ENCODE measurements at places on chromosomes 3 and 15. TPM values are rescaled to one million over a fixed set of nuclear protein-coding genes. Genes with fewer than 3 reads are reported as not detected.

DNA sequence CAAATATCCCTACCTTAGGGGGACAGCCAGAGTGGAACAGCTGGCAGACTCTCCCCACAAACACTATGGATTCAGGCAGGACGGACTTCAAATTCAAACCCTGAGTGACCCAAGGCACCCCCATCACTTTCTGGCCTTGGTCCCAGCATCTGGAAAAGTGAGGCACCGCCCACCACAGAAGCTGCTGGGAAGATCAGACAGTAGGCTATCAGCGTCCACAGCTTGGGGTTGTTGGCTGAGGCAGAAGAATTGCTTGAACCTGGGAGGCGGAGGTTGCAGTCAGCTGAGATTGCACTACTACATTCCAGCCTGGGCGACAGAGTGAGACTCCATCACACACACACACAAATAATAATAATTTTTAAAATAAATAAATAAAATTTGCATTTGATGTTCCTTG, 8.5 kb downstream of the PFKFB4 start:
- no peak for DNase-seq

- no peak for DNase-seq
These were observed 19.8 kb upstream of the ACOX2 start for GRCh38 chr3:58556761-58557221.

GRCh38 chr3:177039490-177040274, 157.6 kb downstream of the TBL1XR1 start:
- no peak for DNase-seq

DNA sequence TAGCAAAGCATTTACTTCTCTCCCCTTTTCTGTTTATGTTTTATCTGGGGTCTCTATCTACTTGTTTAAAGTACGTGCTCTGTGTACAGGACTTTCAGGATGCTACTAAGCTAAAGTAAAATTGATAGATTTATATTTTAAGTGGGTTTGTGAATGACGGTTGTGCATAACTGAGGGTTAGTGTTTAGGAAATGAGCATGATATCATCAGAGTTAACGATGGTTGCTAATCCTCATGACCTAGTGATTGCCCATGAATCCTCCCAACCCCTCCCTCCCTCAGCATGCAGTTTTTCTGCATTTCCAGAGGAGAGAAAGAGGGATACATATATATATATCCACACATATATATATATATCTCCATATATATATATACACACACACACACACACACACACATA, 957.2 kb downstream of the TUSC7 start:
- DNase-seq = no peak

- DNase-seq = no peak
These were observed 31.0 kb downstream of the IQCB1 start for GRCh38 chr3:121803771-121804320.

Gene CCNB2
- total RNA-seq = 61.3 TPM

- DNase-seq = no peak
These were observed 322.0 kb downstream of the MFSD1 start for GRCh38 chr3:159123877-159124276.

DNA sequence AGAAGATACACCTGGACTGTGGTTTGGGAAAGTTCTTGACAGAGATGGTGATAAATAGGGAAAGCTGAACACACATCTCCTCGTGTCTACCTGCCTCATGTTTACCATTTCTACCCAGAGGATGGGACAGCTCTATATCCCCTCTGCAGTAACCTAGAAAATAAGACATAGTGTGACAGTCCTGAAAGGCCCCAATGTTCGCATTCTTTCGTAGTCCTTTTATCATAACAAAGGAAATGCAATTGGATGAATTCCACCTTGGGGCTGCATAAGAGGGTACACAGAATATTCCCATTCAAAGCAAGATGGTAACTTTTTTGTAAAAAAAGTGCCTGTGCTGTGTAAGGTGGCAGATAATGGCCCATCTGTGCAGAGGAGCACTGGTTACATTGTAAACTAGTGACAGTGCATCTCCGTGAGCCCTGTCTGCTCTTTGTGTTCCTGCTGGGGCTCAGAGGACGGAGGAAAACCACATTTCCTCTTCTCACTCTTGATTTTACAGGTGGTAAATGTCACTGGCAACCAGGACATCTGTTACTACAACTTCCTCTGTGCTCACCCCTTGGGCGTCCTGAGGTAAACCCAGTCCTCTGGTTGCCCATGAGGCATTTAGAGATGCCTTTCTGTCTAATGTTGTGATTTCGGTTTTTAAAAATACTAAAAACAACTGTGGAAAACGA, 74.3 kb downstream of the SIDT1 start:
- DNase-seq = no peak

- no peak for DNase-seq
These were observed 7.3 kb downstream of the NGLY1 start for GRCh38 chr3:25775936-25776335.

- no peak for DNase-seq
These were observed 78.0 kb upstream of the TNFSF10 start for GRCh38 chr3:172601066-172601832.

GRCh38 chr3:43063114-43063513, 42.8 kb downstream of the POMGNT2 start:
- DNase-seq = no peak

GRCh38 chr3:127690823-127691452, 18.2 kb downstream of the ABTB1 start:
- DNase-seq = peak; percentile 75

GRCh38 chr3:134677196-134677986, 26.6 kb upstream of the KY start:
- DNase-seq = peak; percentile 30

GRCh38 chr15:62109437-62109836, 42.7 kb downstream of the C2CD4A start:
- no peak for DNase-seq

Gene ZDHHC23
- 14.9 TPM for total RNA-seq

DNA sequence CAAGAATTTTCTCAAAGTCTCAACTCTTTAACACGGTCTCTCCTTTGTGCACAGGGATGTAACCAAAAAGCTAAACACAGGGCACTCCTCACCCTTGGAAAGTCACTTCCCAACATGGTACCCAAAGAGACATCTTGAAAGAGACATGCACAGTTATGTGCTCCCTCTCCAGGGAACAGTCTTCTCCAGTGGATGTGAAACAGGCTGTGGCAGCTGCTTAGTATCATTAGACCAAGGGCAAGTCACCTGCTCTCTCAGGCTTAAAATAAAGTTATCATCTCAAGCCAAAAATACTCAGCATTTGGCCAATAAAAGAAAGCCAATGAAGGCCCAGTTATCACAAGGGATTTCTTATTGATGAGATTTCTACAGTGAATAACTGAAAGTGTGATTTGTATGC, 128.3 kb downstream of the WDR76 start:
- DNase-seq = no peak

- DNase-seq = no peak
These were observed 3.3 kb upstream of the SLC38A3 start for GRCh38 chr3:50201573-50202315.

GRCh38 chr3:155032918-155033317, 47.2 kb upstream of the MME start:
- DNase-seq = no peak

Gene HTR3E
- total RNA-seq = not detected

DNA sequence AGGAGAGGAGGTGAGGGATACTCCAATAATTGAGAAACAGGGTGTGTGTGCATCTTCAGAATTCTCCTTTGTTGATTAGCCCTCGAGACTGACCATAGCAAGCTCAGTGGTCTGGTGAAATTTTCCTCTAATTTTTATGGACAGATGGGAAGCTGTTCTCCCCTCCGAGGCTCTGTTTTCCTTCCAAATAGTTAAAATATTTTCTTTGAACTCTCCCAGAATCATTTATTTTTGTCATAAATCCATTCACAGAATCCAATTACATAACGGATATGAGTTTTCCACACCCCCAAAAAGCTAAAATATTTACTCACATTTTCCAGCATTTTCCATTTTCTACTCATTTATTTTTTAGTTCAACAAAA, 36.5 kb downstream of the QTRT2 start:
- DNase-seq = no peak

DNA sequence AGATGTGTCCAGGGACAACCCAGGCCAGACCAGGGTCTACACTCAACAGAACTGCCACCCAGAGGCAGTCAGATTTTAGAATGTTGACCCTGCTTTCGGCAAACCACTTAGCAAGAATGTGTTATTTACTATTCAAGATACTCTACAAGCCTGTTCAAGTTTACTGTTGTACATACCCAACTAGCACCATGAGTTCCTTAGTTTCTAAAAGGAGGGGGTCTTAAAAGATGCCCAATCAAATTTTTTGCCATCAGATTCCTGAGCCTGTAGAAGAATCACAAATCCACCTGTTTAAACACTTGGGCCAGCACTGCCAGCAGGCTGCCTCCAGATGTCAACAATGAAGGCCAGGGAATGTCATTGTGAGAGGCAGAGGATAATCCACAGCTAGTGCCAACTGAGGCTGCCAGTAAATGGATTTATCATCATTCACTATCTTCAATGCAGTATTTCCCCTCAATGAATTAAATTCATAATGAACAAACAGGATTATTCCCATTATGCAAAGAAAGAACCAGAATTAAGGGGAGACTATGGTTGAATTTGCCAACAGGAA, 43.5 kb upstream of the SNRPA1 start:
- DNase-seq = no peak

GRCh38 chr15:39788800-39789565, 6.3 kb upstream of the FSIP1 start:
- no peak for DNase-seq

- no peak for DNase-seq
These were observed 605.1 kb downstream of the ROBO1 start for GRCh38 chr3:79162653-79163052.

- DNase-seq = no peak
These were observed 9.8 kb upstream of the SLC25A36 start for GRCh38 chr3:140931801-140932200.

Gene CLASP2
- 93.1 TPM for total RNA-seq

GRCh38 chr3:157088601-157089454, 71.1 kb downstream of the CCNL1 start:
- DNase-seq = peak; percentile 96

- DNase-seq = no peak
These were observed 44.1 kb downstream of the STARD5 start for GRCh38 chr15:81279621-81280485.

GRCh38 chr3:132641837-132642538, 17.6 kb downstream of the ACAD11 start:
- peak; percentile 79 for DNase-seq

Gene CD96
- not detected for total RNA-seq

Gene FRMD5
- total RNA-seq = 3.4 TPM

- DNase-seq = no peak
These were observed 3.3 kb downstream of the NDUFAF3 start for GRCh38 chr3:49025005-49025792.

DNA sequence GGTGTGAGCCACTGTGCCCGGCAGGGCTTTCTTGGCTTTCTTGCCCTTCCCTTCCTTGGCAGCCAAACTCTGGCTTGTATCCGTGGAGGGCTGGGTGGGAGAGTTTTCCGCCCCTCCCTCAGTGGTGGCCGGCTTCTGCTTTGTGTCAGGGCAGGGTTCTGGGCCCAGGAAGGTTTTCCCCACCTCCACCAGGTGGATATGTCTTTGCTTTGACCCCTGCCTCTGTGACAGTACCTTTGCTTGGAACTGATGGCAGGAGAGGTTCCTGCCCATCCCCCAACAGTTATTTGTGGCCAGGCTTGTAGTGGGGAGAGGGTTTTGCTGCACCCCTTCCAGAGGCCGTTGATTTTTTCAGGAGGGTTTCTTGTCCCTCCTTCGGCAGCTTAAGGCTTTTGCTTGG, 24.3 kb downstream of the CSPG5 start:
- DNase-seq = no peak

DNA sequence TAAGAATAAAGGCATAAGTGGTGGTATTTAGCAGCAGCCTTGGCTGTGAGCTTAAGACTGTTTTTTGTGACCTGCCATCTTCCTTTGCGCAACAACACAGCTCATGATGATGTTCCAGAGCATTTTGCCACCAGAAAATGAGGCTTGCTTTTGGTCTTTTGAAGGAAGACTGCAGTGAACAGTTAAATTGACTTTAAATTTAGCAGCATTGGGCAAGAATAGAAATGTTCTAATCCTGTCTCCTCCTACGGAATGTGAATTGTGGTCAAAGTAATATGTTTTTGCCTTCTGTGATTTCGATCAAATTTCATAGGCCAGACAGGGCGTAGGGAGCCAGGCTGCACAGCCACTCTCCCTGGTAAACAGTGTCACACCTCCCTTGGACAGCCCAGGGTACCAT, 460.7 kb upstream of the RASGRP1 start:
- DNase-seq = no peak

GRCh38 chr3:128591738-128592426, 58.7 kb downstream of the RPN1 start:
- DNase-seq = peak; percentile 45

DNA sequence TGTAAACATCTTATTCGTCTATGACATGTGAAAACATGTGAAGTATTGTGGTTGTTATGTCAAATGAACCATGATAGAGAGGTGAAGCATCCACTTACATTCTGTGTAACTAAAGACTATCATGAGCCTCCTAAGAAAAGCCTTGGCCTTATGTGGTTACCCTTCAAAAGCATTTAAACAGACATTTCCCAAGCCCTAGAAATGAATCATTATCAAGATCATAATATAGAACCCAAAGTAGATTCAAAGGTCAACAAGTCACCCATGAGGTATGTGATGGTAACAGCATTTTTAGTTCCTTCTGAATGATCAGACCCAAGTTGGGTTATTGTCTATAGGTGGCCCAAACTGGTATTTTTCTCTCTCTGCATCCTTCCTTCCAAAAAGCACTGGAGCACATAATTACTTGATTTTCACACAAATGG, 408.0 kb downstream of the TBL1XR1 start:
- DNase-seq = no peak

Gene RAB27A
- total RNA-seq = 27.4 TPM

DNA sequence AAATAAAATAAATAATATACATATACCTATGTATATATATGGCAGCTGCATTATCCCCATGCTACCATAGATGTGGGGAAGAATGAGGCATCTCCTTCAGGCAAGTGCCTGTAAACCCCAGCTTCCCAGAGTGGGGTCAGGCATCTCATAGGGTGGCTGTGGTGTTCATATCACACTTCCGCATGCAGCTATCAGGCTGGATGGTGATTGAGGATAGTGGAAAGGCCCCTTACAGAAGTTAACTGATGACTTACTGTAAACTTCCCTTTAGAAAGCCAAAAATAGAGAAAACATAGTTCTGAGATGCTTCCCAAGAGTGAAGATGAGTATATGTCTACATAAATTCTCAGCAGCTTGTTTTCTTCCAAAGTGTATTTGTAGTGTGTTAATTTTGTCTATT, 3.5 kb upstream of the PP2D1 start:
- DNase-seq = no peak

GRCh38 chr3:187807086-187807862, 62.0 kb upstream of the BCL6 start:
- no peak for DNase-seq

DNA sequence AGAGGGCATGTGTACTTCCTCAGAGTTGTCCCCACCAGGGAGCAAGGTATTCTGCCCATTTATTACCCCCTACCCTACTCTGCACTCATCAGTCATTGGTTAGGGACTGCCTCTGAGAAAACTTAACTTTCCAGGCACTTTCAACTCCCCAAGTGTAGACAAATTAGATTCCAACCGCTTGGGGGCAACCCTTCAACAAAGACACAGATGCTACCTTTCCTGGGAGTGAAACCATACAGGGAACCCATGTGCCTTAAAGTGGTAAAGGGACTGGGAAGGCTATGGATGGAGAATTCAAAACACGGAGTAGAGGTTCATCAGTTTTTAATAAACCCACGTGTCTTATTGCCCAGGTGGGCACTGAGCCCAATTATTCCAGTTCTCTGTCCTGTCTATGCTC, 19.4 kb upstream of the UBE2E2 start:
- peak; percentile 49 for DNase-seq

- no peak for DNase-seq
These were observed 137.3 kb upstream of the BHLHE40 start for GRCh38 chr3:4841776-4842440.

Data from dermis blood vessel endothelial cell (primary cell).